ENCODE measurements at places on chromosomes 6 and 20.

DNA sequence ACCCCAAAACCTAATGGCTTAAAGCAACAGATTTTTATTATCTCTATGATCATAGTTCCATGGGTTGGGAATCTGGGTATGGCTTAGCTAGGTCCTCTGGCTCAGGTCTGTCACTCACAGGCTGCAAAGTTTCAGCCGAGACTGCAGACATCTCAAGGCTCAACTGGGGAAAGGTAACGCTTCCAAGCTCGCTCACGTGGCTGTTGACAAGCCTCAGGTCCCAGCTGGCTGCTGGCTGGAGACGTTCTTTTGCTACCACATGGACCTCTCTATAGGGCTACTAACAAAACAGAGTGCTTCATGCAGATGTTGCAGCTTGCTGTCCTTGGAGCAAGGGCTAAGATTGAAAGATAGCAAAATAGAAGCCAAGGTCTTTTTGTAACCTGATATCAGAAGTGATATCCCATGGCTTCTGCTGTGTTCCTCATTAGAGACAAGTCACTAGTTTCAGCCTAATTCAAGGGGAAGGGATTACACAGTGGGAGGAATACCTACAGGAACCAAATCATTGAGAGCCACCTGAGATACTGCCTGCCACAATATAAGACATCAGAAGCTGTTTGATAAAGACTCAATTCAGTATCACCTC, 6.6 kb downstream of the HTR1E start:
- DNase-seq, result no peak

DNA sequence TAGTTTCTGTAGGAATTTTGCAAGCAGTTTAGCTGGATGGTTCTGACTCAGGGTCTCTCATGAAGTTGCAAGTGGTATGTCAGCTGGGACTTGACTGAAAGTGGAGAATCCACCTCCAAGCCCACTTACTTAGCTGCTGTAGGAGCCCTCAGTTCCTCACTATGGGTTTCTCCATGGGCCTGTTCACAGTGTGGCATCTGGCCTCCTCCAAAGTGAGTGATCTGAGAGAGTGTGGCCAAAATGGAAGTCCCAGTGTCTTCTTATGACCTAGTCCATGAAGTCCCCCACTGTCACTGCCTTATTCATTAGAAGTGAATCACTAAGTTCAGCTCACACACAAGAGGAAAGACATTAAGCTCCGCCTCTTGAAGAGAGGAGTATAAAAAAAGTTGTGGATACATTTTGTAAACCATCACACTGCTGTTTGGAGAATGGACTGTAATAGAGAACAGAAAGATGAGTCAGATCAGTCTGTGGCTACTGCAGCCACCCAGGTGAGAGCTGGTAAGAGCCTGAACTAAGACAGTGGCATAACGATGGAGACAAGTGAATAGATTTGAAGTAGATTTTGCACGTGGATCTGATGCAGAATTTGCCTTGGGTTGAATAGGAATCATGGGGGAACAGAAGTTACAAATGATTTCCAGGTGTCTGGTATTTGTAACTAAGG, 4.9 kb upstream of the NELFCD start:
- DNase-seq, result no peak

GRCh38 chr6:44224029-44224964, 902 bp downstream of the SLC29A1 start:
- DNase-seq, result no peak

DNA sequence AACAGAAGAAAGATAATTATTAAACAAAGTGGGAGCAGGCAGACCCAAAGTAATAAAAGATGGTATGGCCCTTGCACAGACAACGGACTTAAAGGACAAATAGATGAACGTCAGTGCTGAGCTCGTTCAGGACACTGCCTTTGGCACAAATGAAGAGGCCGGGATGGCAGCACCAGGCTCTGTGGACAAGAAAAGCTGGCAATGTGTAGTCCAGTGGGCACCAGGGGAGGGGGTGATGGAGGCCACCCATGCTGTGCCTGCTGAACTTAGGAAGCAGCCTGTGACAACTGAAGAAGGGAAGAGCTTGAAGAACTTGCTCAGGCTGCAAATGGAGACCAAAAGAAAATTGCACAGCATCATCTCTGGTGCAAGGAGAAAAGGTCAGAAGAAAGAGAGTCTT, 131.0 kb downstream of the ANKRD60 start:
- DNase-seq, result no peak

DNA sequence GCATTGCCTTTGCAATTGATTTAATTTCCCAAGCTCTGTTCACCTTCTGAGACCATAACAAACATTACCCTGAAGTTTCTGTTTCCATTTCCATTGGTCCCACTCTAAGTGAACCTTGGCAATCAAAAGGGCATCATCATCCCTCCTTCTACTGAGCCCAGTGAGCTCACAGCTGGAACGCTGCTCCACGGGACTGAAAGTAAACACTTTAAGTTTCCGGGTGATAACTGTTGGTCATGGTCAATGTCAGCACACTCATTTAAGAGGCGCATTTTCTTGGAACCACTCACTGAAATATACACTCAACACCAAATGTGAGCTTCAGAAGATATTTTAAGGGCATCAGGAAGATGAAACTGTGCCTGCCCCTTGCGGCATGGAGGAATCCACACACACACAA, 37.1 kb upstream of the RPS6KA2 start:
- no peak for DNase-seq

GRCh38 chr6:11659757-11660156, 118.8 kb downstream of the ADTRP start:
- DNase-seq, result no peak

DNA sequence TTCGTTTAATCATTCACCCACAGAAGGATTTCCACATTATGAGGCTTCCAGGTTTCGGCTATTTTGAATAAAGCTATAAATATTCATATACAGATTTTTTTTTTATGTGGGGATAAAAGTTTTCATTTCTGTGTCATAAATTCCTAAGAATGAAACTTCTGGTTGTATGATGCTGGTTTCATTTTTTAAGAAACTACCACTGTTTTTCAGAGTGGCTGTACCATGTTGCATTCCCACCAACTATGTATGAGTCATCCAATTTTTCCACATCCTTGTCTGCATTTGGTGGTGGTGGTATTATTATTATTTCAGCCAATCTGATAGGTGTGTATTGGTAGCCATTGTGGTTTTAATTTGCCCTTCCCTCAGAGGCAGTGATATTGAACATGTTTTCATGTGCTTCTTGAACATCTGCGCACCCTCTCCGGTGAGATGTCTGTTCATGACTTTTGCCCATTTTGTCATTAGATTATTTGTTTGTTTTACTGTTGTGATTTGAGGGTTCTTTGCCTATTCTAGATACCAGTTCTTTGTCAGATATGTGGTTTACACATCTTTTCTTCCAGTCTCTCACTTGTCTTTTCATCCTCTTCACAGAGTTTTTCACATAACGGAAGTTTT, 75.5 kb downstream of the DOK5 start:
- DNase-seq, result no peak

- DNase-seq, result no peak
These were observed 39.7 kb upstream of the FYN start for GRCh38 chr6:111912904-111913303.

DNA sequence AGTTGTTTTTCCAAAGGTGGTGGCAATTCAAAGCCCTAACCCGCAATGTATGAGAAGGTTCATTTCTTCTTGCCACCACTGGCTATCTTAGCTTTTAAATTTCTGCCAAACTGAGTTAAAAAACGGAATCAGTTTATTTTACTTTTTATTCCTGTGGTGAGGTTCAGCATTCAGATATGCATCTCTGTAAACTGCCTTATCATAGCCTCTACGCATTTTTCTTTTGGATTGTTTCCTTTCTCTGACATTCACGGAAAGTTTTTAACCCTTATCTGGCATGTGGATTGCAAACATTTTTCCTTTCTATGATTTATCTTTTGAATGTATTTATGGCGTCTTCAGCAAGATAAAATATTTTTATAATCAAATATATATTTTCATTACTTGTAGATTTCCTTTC, 37.7 kb downstream of the AK9 start:
- no peak for DNase-seq
